Activated T-cell treated with anti-CD3 and anti-CD28 coated beads, Interleukin-2, amount 50 U/mL, for 24 hours (primary cell): ENCODE measurements at places on chromosomes 11 and 22.
A peak's percentile ranks its signal among the peaks of the same experiment; 100 is the strongest.

DNA sequence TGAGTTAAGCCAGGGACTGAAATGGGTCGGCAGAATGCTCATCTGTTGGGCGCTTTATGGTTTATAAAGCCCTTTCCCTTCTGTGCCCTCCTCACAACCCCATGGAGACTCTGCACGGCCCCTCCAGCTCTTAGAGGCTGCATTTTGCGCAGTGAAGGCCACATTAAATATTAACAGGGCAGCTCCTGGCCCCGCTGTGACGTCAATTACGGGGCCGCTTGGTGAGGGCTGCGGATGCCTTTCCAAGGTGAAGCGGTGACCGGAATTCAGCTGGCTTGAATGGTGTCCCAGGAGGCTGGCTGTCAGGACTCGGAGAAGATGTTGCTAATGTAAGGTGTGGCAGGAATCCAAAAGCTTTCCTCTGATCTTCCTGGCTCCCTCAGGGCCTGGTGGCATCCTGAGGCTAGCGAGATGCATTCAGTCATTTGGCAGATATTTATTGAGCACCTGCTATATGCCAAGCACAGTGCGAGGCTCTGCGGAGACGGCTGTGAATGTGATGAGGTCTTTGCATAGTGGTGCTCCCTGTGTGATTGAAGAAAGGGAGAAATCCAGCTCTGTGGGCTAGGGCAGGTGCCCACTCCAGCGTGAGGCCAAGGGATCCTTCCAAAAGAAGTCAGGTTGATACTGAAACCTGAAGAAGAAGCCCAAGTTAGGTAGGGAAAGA is 10.4 kb upstream of the YWHAH start:
- no peak for DNase-seq

DNA sequence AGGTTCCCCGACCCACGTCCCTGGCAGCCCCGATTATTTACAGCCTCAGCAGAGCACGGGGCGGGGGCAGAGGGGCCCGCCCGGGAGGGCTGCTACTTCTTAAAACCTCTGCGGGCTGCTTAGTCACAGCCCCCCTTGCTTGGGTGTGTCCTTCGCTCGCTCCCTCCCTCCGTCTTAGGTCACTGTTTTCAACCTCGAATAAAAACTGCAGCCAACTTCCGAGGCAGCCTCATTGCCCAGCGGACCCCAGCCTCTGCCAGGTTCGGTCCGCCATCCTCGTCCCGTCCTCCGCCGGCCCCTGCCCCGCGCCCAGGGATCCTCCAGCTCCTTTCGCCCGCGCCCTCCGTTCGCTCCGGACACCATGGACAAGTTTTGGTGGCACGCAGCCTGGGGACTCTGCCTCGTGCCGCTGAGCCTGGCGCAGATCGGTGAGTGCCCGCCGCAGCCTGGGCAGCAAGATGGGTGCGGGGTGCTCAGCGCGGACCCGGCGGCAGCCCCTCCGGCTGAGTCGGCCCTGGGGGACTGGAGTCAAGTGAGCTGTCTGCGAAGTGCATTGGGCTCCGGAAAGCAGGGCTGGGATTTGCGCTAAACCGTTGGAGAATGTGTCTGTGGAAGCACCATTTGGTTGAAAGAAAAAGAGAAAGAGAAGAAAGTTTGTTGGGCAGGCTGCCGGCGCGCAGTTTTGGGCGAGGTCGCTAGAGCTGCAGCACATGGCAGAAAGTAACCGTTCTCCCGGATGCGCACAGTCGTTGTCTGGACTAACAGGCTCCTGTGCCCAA is at the start of gene CD44:
CD44 (plus strand) TSS at position 229 of the 779 bp plus-strand sequence; CDS start at position 362, 133 bp downstream.
- peak; percentile 83 for DNase-seq

DNA sequence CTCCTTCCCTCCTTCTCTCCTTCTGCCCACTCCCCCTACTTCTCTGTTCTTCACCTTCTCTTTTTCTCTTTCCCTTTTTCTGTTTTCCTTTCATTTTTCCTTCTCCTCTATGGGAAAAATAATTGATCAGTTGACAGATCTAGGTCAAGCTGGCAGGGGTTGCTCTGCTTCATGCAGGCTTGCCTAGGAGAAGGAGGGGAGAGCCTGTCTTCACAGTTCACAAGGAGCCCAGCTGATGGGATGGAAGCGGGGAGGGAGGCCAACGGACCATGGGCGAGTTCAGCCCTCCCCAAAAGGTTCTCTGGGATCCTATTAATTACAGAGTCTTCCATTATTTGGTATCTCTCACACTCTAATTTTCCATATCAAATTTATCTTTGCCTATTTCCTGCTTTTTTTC is 5.5 kb downstream of the NTM start:
- DNase-seq: no peak

DNA sequence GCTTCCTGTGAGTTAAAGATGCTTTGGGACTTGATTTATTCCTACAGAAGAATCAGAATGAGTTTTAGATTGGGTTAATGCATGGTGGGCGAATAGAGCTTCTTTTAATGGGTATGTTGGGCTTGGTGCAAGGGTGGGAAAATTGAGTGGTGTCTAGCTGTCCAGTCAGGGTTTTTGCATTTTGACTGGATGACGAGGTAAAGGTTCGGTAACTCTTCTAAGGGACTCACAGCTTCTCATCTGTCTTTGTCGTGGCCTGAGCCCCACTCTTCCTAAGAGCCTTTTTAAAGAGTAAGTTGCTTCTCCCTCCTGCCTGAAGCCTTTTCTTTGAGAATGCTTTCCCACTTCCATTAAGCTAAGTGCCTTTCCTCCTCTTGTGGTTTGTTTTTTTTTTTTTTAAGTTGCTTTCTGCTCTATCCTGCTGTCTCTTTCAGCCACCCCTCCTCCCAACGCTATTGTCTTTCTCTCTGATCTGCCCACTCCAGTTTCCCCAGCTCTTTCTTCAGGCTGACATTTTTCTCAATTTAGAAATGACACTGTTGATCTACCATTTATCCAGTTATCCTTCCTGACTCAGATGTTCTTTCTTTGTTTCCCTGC is 1.1 kb downstream of the DPF2 start:
- no peak for DNase-seq

- no peak for DNase-seq
Observed at GRCh38 chr22:19149991-19150390, at the start of gene GSC2. Gene GSC2 (minus strand): TSS chr22:19150292. CDS start chr22:19150283, 9 bp downstream.

DNA sequence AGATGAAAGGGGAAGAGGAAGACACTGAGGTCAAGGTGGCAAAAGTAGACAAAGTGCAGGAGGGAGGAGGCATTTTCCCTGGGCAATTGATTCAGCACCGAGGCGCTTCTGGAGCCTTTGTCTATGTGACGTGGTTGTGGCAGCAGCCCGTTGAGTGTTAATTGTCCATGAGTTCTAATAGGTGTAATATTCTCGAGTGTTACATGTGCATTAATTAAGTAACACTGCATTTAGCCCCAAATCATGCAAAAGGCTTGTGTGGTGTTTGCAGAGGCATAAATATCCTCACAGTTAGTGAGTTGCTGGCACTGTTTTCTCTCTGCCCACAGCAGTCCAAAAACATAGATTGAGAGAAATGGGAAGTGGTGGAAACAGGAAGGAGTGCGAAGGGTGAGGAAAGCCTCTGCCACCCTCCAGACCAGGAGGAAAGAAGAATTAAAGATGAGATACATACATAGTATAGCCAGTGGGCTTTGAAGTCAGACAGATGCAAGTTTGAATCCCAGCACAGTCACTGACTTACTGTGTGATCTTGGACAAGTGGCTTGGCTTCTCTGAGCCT is 361.2 kb downstream of the MN1 start:
- no peak for DNase-seq

DNA sequence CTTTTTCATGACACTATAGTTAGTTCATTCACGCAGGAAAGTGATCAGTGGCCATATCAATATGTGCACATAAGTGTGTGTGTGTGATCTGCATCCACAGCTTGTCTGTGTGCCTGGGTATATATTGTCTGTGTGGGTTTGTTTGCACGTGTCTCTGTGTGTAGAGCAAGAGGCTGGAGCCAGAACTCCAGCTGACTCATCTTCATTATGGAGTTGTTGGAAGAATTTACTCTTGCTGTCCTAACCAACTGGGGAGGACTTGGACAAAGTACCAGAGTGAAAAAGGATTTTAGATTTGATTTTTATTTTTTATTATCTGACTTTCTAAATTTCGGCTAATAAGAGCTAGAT is 63.9 kb downstream of the TP53I11 start:
- no peak for DNase-seq

DNA sequence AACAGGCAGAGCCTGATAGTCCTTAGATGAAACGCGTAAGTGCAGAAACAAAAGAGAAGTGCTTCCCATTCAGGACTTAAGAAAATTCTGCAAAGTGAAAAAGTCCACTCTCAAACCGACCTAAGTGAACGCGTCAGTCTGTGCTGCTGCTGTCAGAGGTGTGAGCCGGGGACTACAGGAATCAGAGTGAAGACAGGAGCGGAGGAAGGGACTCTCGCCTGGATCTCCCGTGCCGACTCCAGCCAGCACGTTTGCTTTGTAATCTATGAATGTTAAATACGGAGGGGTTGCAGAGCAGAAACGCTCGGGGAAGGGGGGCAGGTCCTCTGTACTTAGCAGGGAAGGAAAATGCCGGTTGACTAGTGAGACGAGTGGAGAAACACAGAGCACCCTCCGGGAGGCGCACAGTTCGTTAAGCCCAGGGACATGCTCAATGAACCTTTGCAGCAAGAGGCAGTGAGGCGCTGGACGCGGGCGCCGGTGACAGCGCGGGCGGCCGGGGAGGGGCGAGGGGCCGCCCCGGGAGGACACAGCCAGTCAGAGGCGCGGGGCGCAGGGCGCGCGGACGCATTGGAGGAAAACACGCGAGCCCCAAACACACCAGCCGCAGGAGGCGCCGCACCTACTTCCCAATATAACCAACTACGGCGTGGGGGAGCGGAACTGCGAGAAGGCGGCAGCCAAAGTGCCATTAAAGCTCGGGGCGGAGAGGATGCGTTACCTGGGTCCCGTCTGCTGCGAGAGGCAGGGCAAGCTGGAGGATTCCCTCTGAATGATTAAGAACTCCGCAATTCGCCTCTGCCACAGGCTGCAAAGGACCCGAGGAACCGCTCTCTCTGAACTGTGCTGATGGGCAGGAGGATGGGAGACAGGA is at the start of gene CNTN5:
CNTN5 (plus strand) TSS at position 598 of the 874 bp plus-strand sequence.
- peak; percentile 36 for DNase-seq

DNA sequence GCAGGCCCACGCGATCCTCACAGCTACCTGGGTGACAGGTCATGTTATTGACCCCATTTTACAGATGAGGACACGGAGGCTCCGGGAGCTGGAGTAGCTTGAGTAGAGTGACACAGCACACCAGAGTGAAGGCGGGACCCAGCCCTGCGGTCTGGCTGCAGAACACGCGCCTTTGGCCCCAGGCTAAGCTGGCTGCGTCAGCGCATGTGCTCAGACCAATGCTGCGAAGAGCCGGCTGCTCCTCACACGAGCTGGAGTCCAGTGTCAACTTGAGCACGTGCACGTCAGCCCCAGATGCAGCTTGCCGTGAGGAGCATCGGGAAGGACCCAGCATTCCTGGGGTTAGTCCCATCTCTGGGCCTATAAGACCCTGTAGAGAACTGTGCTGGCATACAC is 49.9 kb downstream of the SCUBE1 start:
- DNase-seq: no peak

- DNase-seq: no peak
Observed at GRCh38 chr22:48053973-48054372, 1291.5 kb downstream of the TBC1D22A start.
